ENCODE measurements at places on chromosomes 2 and 18. TPM values are rescaled to one million over a fixed set of nuclear protein-coding genes. Genes with fewer than 3 reads are reported as not detected.

GRCh38 chr2:52960881-52961280, 806.7 kb upstream of the CHAC2 start:
- no peaks in the 10 kb centered on the region for H3K27me3 ChIP-seq
- no peak for DNase-seq
- H3K36me3 ChIP-seq, result no peaks in the 10 kb centered on the region
- H3K27ac ChIP-seq, result no peak overlapping the region
- H3K4me1 ChIP-seq, result no peaks in the 10 kb centered on the region
- no peak overlapping the region for H3K4me3 ChIP-seq

GRCh38 chr2:28356095-28356911, 36.4 kb upstream of the FOSL2 start:
- H3K4me1 ChIP-seq, result peaks cover 16% of the 10 kb centered on the region
- H3K4me3 ChIP-seq, result no peak overlapping the region
- H3K36me3 ChIP-seq, result no peaks in the 10 kb centered on the region
- H3K27me3 ChIP-seq, result no peaks in the 10 kb centered on the region
- peak overlapping the region; percentile 69 for H3K27ac ChIP-seq
- DNase-seq, result peak; percentile 96

- DNase-seq, result no peak
- H3K4me1 ChIP-seq, result no peaks in the 10 kb centered on the region
- no peak overlapping the region for H3K4me3 ChIP-seq
- H3K36me3 ChIP-seq, result no peaks in the 10 kb centered on the region
Observed at GRCh38 chr2:215507836-215508235, 72.0 kb upstream of the FN1 start.

DNA sequence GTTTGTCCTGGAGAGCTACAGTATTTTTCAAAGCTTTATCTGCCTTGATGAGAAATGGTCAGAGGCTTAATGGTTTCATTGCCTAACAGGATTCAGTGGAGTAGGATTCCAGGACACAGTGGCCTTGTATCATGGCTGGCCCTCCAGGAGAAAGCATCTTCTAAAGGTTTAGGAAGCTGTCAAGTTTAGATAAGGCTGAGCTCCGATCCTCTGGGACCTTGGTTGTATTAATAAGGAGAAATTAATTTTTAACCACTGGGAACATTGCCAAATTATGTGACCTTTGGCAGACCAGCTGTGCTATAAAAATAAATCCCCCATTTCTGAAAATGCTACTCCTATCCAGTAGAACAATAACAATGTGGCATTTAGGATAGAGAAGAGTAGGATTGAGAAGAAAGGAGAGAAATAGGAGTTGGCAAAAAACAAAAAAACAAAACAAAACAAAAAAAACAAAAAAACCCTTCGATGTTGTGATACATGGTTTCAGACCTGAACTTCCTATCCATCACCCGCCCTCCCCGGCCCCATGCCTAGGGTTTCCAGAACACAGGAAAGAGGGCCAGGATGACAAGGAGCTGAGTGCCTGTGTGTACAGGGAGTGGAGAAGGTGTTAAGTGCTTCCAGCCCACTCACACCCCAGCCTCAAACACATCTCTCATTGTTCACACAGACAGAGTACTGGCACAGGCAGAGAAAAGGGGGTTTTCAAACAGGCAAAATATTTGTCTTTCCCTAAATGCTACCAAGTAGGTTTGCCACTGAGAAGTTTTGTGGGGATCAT, 6.3 kb downstream of the NRP2 start:
- no peak overlapping the region for H3K4me3 ChIP-seq
- peaks cover 23% of the 10 kb centered on the region for H3K4me1 ChIP-seq
- no peak for DNase-seq
- no peaks in the 10 kb centered on the region for H3K27me3 ChIP-seq
- no peaks in the 10 kb centered on the region for H3K36me3 ChIP-seq

The FAM110C gene
- total RNA-seq, result 14.2 TPM

The HOXD12 gene
- not detected for total RNA-seq
